ENCODE measurements at places on chromosomes 12 and 14.

GRCh38 chr14:71586131-71586897 lies 345.9 kb upstream of the RGS6 start:
- DNase-seq, result peak; percentile 7

DNA sequence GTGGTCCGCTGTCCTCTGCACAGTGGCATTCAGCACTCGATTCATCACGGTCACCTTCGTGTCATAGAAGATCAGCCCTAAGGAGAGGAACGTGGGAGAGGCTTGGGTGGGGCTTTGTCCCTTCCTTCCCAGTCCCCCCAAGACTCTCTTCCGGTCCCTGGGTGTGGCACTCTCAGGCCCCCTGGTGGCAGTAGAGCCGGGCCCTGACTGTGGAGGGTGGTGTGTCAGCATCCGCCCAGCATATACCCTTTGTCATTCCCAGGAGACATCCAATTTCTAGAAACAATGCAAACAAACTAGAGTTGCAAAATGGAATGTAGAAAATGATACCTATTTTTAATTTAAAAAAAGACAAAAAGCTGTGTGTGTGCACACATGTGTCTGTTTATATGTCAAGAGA lies 45.0 kb downstream of the TRAFD1 start:
- DNase-seq, result no peak

GRCh38 chr12:4135919-4136605 lies 137.5 kb upstream of the CCND2 start:
- peak; percentile 51 for DNase-seq

DNA sequence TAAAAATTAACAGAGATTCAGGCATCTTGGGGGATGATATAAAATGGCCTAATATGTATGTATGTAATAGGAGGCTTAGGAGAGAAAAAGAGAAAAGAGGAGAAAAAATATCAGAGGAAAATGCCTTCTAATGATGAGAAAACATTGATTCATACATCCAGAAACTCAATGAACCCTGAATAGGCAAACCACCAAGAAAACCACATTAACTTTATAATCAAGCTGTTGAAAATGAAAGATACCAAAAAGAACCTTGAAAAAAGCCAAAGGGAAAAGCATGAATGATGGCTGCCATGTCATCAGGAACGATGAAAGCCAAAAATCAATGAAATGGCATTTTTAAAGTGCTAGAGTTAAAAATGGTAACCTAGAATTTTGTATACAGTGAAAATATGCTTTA lies 180.2 kb downstream of the EPS8 start:
- no peak for DNase-seq

GRCh38 chr14:95141684-95142083 lies 15.6 kb downstream of the DICER1 start:
- no peak for DNase-seq

DNA sequence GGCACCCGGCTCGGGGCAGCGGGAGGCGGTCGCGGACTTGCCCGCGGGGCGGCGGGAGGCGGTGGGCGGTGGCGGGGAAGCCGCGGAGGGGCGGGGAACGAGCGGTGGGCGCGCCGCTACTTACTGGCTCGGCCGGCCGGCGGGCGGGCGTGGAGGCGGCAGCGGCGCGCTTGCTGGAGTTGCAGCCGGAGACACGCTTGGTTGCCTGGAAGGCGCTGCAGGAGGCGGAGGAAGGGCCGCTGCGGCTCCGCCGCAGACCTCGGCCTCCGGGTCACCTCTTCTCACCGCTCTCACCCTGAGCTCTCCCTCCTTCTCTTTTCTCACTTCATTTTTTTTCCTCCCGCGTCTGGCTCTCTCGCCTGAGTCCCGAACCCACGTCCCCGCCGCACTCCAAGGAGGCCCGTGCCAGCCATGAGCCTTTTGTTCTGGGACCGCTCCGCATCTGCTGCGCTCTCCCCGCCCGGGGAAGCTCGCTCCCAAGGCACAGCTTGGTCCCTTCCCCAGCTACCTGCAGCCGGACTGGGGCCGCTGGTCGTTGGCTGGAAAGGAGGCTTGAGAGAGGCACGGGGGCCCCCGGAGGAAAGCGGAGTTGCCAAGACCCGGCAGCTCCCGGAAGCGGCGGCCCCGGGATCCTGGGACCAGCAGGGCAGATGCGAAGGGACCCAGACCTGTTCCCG lies 592 bp upstream of the KCNK10 start:
- peak; percentile 51 for DNase-seq

DNA sequence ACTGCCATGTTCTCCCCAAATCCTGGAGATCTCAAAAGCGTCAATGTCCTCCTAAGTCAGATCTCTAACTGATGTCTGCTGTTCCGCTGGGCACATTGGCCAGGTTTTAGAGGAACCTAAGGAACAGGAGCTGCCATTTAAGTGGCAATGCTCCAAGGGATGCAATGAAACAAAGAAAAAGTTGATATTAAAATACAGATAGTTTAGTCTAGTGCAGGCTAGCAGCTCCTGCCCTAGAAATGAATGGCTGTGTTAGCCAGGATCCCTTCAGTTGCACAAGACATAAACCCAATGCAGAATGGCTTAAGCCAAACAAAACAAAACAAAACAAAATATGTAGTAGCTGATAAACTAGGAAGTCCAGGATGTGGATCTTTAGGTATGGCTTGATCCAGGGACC lies 144.1 kb downstream of the HMGA2 start:
- DNase-seq, result no peak

- DNase-seq, result no peak
Measured at GRCh38 chr12:63941879-63942278, 97.4 kb downstream of the SRGAP1 start.

DNA sequence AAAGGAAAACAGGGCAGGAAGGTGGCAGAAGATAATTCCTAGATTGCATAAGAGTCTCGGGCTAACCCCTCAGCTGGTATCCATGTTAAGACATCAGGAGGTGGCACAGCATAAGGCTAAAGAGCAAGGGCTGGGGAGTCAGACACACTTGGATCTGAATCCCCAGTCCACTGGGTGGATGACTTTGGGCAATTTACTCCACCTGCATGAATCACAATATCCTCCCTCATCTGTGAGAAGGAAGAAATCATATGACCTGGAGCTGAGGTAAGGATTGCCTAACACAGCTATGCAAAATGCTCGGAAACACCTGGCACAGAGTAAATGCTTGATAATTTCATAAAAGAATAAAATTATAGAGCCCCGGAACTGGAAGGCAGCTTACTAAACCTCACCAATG lies 217.9 kb downstream of the PIK3C2G start:
- DNase-seq, result peak; percentile 19

DNA sequence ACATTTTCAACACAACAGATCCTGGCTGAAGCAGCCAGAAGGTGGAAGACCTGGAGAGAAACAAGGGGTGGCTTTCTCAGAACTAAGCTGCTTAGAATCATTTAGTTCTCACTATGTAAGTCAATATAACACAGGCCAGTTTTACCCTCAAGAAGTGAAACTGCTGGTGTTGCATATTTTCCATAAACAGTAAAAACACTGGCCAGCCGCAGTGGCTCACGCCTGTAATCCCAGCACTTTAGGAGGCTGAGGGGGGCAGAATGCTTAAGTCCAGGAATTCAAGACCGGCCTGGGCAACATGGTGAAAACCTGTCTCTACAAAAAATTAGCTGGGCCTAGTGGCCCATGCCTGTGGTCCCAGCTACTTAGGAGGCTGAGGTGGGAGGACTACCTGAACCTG lies 11.6 kb downstream of the STX2 start:
- peak; percentile 37 for DNase-seq

DNA sequence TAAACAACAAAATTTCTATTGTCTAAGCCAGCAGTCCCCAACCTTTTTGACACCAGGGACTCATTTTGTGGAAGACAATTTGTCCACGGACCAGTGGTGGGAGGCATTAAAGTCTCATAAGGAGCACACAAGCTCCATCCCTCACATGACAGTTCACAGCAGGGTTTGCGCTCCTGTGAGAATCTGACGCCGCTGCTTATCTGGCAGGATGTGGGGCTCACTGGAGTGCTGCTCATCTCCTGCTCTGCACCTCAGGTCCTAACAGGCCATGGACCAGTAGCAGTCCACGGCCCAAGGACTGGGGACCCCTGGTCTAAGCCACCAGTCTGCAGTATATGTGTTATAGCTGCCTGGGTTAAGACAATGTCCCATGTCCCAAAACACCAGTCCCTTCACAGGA lies 27.2 kb downstream of the VCPKMT start:
- DNase-seq, result no peak

DNA sequence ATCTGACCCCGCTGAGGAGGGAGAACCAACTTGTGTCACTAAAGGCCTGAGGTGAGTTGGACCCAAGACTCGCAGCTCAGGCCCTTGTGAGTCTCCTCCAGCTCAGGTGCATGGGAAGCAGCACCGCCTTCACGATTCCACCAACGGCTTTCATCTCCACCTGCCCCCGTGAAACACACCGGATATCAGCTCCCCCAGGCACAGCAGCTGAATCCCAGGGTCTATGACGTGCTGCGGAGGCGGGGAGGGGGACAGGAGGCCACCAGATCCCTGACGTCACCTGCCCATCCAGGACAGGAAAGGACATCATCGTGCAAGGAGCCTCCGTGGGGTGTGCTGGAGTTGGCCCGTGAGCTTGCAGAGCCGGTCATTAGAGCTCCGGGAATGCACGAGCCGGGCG lies 18.5 kb upstream of the SFSWAP start:
- no peak for DNase-seq

DNA sequence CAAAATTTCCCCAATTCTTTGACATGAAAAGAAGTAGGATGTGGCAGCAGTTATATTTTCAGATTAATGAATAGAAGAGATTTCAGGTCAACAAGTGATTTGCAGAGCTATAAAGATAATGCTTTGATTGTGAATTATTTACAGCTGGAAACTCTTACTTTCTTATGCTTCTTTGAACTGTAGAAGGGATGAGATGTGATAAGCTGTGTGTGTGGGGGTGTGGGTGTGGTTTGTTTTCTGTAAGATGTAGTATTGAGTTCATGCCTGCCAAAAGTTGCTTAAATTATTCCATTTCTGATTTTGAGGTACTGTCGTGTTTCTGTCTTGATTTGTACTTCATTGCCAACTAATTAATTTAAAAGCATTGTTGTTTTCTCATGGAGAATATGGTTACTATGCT lies 22.7 kb downstream of the AEBP2 start:
- DNase-seq, result no peak

GRCh38 chr12:82682851-82683261 lies 3.9 kb upstream of the TMTC2 start:
- DNase-seq, result no peak

- no peak for DNase-seq
Measured at GRCh38 chr14:87230726-87231125, 762.3 kb downstream of the GALC start.

DNA sequence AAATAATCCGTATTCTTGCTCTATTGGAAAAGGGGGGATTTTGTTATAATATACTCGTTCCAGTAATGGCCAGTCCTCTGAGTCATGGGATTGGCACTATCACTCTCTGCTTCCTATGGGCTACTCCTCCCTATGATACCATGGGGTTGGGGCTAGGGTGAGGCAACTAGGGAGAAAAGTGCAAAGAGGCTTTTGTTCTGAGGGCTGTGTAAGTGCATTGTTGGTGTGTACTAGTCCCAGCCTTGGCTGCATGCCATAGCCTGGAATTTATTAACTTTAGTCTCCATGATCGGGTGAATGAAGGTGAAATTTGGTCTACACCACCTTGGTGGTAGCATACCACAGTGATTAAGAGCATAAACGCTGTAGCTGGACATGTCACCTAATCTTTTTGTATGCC lies 247.6 kb downstream of the RPAP3 start:
- peak; percentile 16 for DNase-seq

GRCh38 chr14:99768381-99768780 lies 24.8 kb upstream of the EML1 start:
- DNase-seq, result no peak

- no peak for DNase-seq
Measured at GRCh38 chr12:128613837-128614590, 209.7 kb downstream of the SLC15A4 start.

DNA sequence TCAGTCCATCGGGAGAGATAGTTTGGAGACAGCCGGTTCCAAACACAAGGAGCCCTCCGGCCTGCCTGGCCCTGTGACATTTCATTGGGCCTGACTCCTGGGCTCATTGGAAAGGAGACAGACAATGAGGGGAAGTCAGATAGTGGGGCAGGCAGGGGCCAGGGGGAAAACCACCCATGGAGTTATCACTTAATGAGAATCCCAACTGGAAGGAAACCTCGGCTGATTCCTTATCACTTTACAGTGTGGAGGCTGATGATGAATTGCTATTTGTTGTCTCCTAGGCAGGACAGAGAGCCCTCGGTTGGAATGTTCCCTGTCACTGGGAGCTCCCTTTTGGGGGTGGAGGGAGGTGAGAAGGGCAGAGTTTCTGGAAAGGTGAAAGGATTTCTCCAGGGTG lies 44.4 kb downstream of the TBX5 start:
- DNase-seq, result no peak

GRCh38 chr12:107283652-107284051 lies 190.3 kb upstream of the CRY1 start:
- no peak for DNase-seq

DNA sequence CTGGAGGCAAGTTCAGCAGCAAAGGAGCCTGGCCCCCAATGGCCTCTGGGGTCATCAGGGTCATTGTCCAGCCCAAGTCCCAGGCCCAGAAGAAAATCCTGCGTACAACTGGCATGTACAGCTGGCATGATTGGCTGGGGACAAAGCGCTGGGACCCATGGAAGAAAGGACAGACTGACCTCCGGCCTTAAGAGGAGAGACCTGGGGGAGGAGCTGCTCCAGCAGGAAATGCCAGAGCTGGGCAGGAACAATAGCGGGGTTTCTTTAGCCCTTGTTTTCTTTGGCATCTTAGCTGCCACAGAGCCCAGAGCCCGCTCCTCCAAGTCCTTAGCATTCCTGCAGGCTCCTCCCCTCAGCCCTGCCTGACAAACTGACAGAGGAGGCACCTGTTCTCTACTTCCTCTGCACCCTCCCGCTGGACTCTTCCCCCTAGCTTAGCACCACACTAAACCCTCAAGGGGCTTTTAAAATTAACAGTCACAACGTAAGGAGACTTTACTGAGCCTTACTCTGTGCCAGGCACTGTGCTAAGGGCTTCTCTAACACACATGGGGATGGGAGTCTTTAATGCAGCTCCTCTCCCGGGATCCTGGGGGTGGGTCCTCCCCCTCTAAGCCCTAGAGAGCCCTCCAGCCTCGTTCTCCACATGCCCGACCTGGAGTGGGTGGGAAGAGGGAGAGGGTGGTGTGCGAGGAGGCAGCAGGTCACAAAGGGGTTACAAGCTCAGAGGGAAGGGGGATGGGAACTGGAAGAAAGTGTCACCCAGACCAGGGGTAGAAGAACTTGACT lies 1.8 kb upstream of the AQP5 start:
- no peak for DNase-seq

GRCh38 chr12:80655751-80656150 lies 51.7 kb upstream of the MYF6 start:
- no peak for DNase-seq

GRCh38 chr14:51619561-51619960 lies 32.1 kb upstream of the FRMD6 start:
- DNase-seq, result no peak

GRCh38 chr12:76637807-76638206 lies 78.2 kb upstream of the OSBPL8 start:
- DNase-seq, result no peak

- no peak for DNase-seq
Measured at GRCh38 chr14:29391801-29392200, 535.8 kb downstream of the PRKD1 start.

DNA sequence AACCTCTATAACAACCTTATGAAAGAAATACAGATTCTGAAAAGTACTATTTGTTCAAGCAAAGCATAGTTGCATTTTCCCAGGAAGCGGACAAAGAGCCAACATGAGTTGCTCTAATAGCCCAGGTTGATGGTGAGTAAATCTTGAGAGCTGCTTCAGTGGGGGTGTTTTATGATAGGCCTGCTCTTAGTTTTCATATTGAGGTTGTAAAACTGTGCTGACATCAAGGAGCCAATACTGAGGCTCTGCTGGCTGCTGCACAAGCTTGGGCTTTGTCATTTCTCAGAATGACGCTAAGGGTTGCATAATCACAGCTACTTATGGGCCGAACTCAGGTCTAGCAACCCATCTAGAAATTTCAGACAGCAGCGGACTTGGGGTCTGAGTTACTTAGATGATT lies 11.5 kb downstream of the TBC1D30 start:
- DNase-seq, result peak; percentile 66

All from hepatocyte (in vitro differentiated cells).